ENCODE measurements at places on chromosomes 11 and 22.

DNA sequence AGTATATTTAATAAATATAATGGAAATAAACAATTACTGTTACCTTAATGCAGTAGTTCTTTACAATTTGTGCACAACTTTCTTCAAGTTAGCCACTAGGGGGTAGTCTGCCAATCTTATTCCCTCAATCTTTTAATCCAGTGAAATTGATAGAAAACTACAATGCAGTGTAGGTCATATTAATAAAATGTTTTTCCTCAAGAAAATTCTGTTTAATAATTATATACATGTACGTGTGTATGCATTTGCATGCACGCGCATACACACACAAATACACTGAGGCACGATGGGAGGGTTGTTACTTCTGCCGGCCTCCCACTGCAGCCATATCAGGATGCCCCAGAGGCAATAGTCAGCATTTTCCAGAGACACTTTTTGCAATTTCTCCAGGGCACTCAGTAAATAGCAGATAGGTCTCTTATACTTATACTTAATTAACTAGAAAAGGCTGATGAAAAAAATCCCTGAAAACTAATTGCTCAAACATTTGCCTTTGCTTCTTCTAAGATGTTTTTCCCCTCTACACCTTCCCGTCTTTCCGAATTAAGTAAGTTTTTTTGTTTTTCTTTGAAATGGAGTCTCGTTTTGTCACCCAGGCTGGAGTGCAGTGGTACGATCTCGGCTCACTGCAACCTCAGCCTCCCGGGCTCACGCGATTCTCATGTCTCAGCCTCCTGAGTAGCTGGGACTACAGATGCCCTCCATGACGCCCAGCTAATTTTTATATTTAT, 3.1 kb downstream of the GAB2 start:
- peak; percentile 19 for DNase-seq

GRCh38 chr11:70174547-70175235, 28.4 kb upstream of the FADD start:
- no peak for DNase-seq

GRCh38 chr11:107961480-107961879, 33.2 kb downstream of the RAB39A start:
- no peak for DNase-seq

- no peak for DNase-seq
Measured at GRCh38 chr22:45102896-45103420, 60.8 kb upstream of the NUP50 start.

GRCh38 chr11:112540261-112540660, 279.6 kb upstream of the PLET1 start:
- DNase-seq, result no peak

GRCh38 chr11:92198268-92198667, 26.4 kb upstream of the FAT3 start:
- no peak for DNase-seq

- DNase-seq, result no peak
Measured at GRCh38 chr22:26566994-26567393, 22.9 kb downstream of the TPST2 start.

- no peak for DNase-seq
Measured at GRCh38 chr22:42269432-42270175, 849 bp downstream of the TCF20 start.

- no peak for DNase-seq
Measured at GRCh38 chr11:121699801-121700200, 247.0 kb upstream of the SORL1-AS1 start.

DNA sequence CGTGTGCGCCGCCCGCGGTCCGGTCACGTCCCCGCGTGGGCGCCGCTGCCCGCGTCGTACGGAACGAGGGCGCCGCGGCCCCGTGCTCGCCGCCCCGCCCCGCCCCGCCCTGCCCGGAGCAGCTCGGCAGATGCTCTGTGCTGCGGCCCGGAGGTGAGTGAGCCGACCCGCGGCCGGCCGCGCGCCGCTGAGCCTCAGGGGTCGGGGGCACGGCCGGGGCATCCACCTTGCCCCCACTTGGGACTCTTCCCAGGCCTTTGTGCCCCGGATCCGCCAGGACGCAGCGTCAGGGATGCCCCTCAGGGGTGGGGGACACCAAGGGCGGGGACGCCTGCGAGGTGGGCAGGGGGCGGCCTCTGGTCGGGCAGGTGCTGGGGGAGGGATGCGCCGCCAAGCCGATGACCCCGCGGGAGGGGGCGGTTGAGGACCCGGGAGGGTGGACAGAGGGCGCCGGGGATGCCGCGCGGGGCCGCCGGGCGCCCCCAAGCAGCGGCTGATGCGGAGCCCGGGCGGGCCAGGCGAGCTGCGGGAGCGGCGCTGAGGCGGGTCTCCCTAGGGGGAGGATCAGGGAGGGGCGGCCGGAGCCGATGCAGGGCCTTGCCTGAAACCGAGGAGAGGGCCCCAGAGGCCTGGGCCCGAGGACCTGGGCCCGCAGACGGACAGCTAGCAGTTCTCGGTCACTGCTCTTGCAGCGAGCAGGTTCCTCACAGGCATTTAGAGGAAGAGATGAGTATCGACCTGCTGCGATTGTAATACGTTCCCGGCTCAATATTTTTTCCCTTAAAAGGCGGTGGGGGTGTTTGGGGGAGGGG, at the start of gene GNAZ:
Gene GNAZ, plus strand, starts transcription at position 102 of the 812 bp plus-strand sequence. CDS start 25,177 bp downstream, outside the sequence.
- DNase-seq, result no peak

DNA sequence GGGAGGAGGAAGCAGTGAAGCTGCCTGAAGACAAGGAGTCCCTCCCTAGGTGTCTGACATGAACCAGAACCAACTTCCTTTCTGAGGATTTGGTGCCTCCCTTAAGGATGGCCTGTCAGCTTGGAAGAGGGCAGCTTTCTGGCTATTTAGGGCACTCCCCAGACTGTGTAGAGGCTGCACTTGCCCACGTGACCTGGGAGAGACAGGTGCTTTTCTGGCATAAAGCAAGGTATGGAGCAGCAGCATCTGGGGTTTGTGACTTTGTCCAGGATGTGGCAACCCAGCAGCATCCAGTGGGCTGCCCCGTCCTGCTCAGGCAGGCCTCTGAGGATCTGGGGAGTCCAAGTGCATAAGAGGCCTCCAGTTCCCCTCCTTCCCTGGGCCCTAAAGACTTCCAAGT, 42.0 kb upstream of the TLCD5 start:
- no peak for DNase-seq

- DNase-seq, result peak; percentile 87
Measured at GRCh38 chr11:83044958-83045712, 26.6 kb downstream of the RAB30 start.

DNA sequence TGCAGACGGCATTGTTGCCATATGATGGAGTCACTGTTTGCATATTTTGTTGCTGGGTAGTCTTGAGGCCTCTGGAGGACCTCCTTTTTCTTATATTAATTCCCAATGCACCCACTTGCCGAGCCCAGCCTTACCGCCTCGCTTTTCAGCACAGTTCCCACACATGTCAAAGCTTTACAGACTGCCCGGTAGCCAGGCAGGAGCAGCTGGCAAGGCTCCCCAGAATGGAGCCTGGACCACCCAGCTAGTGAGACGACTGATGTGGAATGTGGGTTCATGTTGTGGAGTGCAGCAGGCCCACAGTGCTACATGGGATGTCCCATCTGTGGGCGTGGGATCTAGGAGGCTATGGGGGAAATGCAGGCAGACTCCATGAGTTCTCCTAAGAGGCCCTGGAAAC, 99.4 kb upstream of the MTMR2 start:
- DNase-seq, result no peak

- no peak for DNase-seq
Measured at GRCh38 chr11:92867913-92868619, 101.4 kb upstream of the MTNR1B start.

DNA sequence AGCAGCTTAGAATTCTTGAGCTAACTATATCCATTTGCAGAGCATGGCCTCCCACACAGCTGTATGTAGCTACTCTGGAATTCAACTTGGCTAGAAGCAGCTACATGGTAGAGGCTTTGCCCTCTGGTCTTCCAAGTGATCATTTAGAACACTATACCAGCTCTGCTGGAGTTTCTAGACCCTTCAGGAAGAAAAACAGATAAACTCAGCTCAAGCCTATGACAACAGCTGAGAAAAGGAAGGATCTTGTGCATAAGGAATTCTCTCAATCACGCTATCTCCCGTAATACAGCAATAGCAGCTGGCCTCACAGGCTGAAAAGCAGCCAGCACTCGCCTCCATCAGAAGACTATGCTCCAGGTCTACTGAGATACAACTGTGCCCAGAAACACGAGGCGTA, 50.6 kb upstream of the APOA1 start:
- DNase-seq, result peak; percentile 9
